OCI-LY7 (cell line): ENCODE measurements at places on chromosomes 6 and 20. TPM values are rescaled to one million over a fixed set of nuclear protein-coding genes. Genes with fewer than 3 reads are reported as not detected.

Gene RIPOR2
- 28.5 and 28.9 TPM in 2 replicates for total RNA-seq

Gene PPP1R3G
- total RNA-seq = 0.10 TPM in 1 of 2 replicates, not detected in the other

Gene FOXS1
- not detected in 2 replicates for total RNA-seq

Gene PERP
- not detected in 2 replicates for total RNA-seq

Gene PRL
- not detected in 2 replicates for total RNA-seq
